Stimulated activated CD4-positive, alpha-beta T cell treated with anti-CD3 and anti-CD28 coated beads, Interleukin-1b, Interleukin-23, amount 100 ng/mL, for 1 hour (primary cell): ENCODE measurements at places on chromosomes 4 and X.

DNA sequence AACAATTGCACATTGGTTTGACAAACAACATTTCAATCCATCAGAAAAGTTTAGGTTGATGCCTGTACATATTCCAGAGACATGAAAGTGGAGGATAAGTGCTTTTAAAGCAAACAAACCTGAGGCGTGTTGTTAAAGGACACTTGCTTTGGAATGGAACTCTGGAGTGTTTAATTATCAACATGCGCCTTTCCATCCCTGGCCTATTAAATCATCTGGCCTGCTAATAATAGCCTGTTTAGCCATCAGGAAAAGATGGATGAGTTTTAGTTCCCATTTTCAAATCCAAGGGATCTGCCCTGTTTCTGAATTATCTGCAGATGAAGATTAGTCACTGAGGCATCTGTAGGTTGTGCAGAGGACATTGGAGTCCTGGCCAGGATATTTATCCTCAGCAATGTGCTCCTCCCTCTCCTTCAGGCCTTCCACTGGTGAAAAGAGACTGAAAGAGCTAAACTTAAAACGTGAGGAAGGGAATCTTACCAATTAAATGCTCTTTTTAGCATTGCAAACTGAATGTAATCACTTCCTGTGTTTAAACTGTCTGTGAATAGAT, 388.9 kb downstream of the PPARGC1A start:
- DNase-seq = no peak

DNA sequence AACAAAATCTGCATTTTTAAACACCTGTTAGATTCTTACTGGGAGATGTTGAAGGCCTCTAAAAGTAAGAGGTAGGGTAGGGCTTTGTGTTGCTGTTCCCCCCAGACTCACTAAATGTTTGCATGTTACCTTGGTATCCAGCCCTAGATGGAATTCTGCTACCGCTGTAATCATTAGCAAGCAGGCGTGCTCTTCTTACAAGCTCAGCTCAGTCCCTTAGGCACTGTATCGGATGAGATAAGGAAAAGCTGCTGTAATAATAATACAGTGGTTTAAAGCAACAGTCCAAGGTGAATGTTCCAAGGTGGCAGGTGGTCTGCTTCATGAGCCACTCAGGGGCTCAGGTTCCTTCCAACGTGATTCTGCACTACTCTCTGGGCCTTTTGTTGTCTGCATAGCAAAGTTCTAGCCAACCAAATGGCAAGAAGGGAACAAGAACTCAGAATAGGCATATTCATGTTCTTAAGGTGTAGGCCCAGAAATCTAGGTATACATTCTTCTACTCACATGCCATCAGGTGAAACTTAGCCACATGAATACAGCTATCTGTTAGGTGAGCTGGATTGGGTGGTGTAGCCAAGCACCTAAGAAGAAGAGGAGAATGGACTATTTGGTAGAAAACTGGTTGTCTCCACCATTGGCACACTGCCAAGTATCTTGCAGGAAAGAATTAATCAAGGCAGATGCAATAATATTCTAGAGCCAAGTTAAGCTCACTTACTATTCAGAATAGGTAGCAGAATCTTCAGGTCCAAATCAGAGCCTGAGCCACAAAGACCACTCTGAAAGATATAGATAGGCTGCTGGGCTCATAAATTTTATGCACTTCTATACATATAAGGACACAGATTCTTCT, 46.0 kb downstream of the COQ2 start:
- DNase-seq = no peak

- DNase-seq = no peak
Observed at GRCh38 chr4:67736262-67736661, 17.9 kb downstream of the GNRHR start.

DNA sequence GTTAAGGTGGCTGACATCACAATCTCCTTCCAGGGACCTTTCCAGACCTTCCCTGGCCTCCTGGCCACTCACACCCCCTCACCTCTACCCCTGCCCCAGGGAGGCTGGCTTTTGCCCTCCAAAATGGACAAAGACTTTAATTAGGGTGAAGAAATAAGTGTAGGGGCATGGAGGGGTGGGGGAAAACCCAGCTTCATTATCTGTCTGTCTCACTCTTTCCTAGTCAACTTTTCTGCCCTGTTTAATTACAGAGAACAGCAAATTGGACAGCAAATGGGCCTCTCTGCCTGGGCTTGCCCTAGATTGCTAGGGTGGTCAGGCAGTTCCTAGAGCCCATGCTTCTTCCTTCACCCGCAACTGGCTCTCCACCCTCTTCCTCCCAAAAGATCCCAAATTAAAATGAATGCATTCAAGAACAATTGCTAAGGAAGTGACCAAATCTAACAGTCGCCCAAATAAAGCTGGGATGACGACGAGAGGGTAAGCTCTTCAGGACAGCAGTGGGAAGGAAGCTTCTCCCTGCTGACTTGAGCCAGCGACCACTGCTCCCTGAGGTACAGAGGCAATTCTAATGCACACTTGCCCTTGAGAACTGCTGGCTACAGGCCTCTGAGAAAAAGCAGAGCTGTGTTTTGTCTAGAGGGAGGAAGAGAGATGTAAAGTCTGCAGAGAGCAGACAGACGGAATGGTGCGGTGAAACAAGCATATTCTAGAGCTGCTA, 12.4 kb downstream of the RAI2 start:
- no peak for DNase-seq

DNA sequence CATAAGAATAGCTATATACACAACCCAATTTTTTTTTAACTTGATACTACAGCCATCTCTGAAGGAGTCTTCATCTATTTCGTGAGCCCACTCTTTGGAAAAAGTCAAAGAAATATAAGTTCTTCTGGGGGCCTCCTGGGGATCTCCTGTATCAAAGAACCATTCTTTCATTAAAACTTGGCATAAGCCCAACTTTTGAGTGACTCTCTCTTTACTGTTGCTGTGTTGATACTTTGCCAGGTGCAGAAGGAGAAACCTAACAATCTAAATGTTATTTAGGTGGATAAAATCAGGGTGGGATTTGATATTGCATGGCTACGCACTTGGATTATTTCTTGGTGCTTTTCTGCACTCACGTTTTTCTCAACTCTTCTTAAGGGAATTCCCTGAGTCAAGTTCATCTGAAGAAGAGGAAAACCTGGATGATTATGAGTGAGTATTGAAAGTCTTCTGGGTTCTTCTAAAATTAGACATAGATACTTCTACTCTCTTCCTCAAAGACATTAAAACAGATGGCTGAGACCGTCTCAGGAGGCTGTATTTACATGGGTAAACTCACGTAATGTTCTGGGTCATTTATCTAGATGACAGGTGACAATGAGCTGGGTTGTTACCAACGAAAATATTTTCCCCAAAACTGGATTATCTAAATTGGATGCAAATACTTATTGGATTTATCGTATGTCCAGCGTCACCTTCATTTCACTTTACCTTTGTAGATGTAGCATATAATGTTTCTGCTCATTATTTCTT, 25.2 kb downstream of the BMX start:
- no peak for DNase-seq

DNA sequence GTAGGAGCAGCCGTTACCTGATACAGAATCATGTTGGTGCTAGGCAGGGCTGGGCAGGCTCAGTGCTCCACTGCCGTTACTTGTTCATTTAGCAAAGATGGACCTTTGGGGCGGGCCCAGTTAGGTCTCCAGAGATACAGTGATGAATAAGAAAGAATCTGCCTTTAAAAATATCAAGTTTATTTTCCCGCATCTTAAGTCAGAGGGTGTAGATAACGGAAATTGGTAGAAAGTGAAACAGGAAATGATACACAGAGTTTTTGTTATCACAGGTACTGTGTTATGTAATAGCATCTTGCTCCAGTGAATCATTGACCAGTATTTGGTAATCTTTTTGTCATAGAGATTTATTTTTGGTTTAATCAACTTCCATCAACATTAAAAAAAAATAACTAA, 5.5 kb downstream of the TMEM131L start:
- DNase-seq = no peak

GRCh38 chr4:183299464-183299863, 20.6 kb downstream of the CLDN22 start:
- DNase-seq = no peak

GRCh38 chr4:176959980-176960379, 167.3 kb upstream of the VEGFC start:
- no peak for DNase-seq

- DNase-seq = no peak
Observed at GRCh38 chr4:109848501-109848900, 594 bp downstream of the LRIT3 start.

- no peak for DNase-seq
Observed at GRCh38 chrX:129667412-129667811, 12.7 kb upstream of the APLN start.

DNA sequence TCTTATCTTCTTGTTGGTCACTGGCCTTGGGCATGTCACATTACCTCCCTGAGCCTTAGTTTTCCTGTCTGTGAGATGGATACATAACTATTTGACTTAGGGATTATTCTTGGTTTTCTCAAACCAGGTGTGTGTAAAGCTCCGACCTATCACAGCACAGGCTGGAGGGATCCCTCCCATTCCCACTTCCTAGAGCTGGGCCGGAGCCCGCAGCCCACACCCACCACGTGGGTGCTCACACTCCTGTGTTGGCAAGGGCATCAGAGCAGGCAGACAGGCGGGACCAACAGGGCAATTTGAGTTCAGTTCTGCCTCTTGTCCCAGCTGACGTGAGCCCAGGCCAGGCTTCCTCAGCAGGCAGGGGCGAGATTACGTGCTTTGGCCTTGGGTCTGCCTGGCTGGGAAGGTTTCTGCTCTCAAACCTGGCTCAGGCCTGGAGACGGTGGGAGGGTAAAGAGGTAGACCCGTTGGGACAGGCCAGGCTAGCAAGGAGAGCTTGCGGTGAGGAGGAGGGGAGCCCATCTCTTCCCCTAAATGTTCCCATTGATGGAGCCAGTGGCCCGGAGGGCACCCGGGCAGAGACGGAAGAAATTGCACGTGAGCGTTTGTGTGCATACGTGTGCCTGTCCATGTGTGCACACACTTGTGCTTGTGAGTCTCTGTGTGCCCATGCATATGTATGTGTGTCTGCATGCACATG, 734 bp upstream of the SH3TC1 start:
- no peak for DNase-seq

DNA sequence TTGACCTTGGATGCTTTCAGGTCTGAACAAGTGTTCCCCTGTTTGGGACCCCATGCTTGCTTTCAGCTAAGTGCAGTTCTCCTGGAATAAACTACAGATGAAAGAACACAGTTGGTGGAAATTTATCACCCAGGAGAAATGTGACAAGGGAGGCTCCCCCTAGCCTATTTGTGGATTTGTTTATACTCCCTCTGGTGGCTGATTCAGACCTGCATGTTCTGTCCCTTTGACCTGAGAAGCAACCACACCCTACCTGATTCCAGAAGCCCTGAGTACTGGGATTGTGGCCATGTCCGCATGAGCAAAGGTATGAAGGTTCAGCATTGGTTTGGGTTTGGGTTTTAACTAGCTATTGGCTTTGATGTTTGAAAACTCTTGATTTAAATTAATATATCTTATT, 440.9 kb downstream of the MID1IP1 start:
- DNase-seq = no peak

DNA sequence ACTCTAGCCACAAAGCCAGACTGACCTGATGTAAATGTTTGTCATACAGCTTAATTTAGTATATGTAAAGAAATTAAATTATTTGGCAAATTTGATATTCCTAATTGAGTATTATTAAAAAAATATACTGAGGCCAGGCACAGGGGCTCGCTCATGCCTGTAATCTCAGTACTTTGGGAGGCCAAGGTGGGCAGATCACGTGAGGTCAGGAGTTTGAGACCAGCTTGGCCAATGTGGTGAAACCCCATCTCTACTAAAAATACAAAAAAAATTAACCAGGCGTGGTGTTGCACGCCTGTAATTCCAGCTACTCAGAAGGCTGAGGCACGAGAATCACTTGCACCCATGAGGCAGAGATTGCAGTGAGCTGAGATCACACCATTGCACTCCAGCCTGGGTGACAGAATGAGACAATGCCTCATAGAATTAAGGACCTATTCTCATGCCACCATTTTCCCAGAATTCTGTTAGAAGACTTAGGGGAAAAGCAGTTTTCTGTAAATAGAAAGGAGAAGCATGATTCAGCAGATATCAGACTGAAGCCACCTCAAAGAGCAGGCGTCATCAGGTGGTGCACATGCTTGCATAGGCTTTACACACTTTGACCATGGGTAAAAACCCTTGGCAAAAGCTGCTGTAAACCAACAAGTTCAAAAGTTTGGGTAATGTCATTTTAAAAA, 6.1 kb downstream of the UBQLN2 start:
- DNase-seq = no peak

- no peak for DNase-seq
Observed at GRCh38 chr4:136355970-136356369, 1176.3 kb downstream of the PCDH18 start.

GRCh38 chrX:153440556-153441135, 5.2 kb downstream of the TREX2 start:
- no peak for DNase-seq
